ENCODE measurements at places on chromosomes 16 and 17.
A peak's percentile ranks its signal among the peaks of the same experiment; 100 is the strongest.

DNA sequence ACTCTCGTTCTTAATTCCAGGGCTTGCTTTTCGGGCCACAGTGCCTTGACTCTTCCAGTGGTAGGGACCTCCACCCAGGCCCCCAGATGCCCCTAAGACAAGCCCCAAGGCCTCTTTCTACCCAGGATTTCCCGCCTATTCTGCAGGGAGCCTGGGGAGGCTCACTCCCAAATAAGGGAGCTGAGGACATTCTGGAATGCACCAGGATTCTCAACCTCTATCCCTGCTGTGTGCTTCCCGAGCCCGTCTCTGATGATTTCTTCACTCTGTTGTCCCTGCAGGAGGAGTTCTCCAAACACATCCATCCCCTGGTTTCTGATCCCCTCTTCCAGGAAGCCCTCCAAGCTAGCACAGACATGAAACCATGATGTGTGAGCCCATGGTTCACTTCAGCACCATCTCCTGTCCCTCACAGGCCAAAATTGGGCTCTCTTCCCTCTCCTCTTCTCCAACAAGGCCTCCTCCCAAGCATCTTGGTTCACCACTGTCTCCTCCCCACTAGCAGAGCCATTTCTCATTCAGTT, 255.9 kb downstream of the KATNIP start:
- DNase-seq = no peak

DNA sequence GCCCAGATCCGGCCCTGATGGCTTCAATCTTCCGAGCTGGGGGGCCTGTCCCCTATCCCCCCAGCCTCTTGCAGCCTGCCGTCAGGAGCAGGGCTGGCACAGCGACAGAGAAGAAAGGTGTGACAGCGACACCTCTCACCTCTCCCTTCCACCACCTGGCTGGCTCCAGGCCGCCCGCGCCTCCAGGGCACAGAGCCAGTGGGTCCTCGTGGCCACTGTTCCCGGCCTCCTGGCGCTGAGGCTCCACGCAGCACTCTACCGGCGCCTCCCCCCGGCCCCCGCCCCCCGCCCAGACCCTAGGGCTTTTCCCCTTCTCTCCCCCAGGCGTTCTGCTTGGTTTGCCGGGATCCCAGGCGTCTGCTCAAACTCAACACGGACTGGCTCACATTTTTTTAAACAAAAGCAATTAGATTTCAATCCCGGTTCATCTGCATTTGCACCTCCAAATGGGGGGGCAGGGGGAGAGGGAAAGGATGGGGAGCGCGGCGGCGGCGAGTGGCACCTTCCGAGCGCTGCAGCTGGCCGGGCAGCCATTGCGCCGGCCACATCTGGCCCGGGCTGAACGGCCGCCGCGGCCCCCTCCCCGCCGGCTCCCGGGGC, 12.8 kb upstream of the CBX8 start:
- peak; percentile 51 for DNase-seq

- no peak for DNase-seq
Observed at GRCh38 chr17:77206158-77206956, 65.6 kb downstream of the SEC14L1 start.

DNA sequence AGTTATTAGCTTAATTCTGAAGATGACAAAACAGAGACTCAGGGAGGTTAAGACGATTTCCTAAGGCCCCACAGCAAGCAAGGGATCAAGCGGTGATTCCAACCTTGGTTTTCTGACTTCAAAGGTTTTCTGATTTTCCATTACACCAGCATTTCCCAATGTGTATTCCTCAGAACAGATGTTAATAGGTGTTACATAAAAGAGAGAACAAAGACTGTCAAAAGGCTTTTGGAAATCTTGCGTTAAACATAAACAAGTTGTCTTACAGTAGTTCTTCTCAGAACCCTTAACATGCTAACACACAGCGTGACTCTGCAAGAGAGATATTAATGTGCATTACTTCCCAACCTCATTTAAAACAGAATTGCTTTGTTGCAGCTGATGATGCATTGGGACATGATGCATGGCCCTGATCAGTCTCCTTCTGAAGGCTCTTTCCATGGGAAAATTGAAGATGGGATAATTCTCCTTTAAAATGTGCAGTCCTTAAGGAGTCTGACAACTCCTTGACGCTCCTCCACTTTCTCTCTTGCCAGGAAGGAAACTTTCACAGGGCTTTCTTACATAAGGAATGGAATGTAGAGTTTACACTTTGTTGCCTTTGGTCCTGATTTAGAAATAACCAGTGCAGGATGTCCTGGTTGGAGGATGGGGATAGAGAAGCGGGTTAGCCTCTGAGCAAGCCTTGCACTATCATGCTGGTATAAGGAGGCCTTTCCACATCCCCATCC, 21.5 kb upstream of the MMD start:
- no peak for DNase-seq

DNA sequence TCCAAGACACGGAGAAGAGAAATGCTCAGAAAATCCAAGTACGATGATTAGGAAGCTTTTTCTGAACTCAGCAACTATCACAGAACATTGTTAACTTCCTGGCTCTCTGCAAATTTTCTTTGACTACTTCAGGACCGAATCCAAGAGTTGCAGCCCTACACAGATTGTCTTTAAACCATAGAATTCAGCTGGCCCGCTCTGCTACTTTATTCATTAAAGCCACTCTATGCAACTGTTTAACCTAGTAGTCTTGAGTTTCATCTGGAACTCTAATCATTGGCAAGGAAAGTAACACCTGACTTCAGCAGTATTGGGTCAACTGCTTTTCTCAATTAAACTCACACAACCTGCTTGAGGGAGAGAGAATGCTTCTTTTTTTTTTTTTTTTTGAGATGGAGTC, 210.1 kb downstream of the SLC39A11 start:
- DNase-seq = no peak

- no peak for DNase-seq
Observed at GRCh38 chr17:6047966-6048365, 22.2 kb upstream of the WSCD1 start.

DNA sequence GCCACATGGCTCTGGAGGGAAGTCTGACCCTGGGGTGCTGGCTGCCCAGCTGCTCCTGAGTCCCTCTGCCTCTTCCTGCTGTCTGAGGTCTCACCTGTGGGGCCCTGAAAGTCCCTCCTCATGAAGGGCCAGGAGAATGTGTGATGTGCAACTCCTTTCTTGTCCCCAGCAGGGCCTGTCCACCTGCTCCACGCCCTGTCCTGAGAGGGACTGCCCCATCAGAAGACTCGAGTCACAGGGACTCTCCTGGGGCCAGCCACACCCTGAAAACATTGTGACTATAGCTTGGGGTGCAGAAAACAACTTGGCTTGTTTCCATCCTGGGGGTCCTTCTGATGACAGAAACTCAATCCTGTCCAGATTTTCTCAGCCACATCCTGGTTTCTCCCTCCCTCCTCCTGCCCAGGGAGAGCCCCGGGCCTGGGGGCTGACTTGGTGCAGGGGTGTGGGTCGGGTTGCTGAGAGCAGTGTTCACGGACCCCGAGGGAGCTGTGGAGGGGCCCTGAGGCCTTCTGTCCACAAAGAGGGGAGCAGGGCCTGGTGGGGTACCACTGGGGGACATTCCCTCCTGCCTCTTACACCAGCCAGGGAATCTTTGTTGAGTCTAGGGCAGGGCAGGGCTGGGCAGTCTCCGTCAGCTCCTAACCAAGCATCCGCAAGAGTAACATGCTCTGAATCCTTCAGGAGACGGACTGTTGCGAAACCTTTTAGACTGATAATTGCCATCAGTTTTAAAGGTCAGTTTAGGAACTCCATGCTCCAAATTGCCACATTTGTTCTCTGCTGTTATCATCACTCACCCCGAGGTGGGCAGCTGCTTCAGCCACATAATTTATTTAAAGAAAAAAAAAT, 45.9 kb downstream of the NT5M start:
- DNase-seq = no peak

DNA sequence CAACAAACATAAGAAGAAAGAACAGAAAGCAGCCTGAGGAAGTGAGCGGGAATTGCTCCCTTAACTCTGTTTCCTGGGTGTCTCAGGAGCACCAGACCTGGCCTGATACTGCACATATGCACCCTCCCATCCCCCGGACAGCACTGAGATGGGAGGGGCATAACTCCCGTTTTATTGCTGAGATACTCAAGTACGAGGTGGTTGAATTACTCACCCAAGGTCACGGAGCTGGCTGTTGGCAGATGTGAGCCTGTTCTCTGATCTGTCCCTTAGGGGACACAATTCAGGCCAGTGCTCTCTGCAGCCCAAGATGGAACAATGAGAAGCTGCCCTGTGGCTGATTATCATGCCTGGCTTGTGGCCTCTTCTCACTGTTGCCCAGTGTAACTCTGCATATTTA, 9.1 kb upstream of the MED9 start:
- DNase-seq = no peak

DNA sequence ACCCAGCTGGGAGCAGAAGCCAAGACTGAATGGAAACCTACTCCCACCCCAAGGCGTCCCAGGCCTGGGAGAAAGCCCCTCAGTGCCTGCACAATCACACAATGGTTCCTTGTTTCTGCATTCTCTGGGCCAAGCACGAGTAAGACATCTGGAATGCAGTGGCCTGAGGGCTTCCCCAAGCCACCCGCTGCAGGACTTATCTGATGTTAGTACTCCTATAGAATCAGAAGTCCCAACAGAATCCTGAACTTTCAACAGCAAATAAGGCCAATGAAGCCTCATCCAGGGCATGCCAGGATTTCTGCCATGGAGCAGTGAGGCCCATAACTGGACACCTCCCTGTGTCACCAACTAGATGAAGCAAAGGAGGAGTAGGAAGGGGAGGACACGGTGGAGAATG, 28.6 kb downstream of the MYO18A start:
- DNase-seq = peak; percentile 75

DNA sequence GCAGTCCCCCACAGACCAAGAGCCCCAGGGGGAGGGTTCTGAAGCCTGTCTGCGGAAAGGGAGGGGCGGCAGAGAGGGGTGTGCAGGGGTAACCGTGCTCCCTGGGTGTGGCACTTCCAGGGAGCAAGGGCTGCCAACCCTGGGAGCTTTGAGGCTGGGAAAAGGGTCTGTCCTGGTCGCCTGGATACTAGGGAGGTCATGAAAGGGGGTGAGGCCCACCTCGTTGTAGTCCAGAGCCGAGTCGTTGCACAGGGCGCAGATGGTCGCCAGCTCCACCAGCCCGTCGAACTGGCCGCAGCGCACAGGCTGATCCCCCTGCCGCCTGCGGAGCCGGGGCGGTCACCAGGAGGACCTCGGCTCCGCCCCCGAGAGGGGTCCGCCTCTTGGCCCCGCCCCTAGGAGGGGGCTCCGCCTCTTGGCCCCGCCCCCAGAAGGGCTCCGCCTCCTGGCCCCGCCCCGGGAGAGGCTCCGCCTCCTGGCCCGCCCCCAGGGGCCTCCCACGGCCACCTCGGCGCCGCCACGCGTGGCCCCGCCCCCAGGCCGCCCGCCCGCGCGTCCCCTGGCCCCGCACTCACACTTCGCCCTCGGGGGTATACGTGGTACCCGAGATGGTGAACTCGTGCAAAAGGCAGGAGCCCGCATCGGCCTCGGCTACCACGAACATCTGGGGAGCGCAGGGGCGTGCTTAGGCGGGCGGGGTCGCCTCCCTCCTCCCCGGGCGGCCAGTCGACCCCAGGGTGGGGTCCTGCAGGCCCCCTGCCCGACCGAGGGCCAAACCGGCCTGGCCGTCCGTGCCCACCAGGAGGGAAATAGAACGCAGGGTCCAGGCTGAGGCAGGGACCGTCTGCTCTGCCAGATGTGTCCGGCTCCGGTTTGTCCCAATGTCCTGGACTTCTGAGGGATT, 19.5 kb downstream of the ATP2A3 start:
- no peak for DNase-seq

DNA sequence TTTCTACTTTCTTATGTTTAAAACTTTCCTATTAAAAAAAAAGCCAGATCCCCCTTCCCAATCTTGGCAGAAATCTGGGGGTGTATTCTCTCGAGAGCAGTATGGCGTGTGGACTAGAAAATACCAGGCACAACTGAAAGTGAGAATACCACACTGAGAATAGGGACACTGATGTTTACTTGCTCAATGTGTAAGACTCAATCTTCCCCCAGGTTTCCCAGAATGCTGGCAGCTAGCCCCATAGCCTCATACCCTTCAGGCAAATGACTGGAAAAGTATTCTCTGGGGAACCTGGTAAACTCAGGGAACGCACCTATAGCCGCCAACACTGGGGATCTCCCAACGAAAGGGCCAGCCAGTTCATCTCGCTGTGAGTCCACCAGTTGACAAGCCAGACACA, 15.3 kb downstream of the ZZEF1 start:
- DNase-seq = no peak

DNA sequence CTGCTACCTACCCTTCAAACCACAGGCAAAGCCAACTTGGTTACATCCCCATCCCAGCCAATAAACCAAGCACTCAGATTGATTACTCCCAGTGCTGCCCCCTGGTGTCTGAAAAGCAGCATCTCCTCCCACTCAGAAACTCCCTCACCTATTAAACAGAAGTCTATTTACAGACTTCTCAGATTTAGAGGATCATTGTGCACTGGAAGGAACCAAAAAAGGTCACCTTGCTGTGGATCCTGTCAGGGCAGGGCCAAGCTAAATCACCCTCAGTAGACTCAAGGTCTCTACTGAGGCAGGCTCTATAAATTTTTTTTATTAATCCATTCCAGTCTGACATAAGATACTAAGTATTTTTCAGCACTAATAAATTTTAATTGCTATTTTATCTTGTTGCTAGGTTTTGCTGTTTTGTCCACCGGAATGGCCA, 17.6 kb downstream of the HIGD1B start:
- peak; percentile 87 for DNase-seq

DNA sequence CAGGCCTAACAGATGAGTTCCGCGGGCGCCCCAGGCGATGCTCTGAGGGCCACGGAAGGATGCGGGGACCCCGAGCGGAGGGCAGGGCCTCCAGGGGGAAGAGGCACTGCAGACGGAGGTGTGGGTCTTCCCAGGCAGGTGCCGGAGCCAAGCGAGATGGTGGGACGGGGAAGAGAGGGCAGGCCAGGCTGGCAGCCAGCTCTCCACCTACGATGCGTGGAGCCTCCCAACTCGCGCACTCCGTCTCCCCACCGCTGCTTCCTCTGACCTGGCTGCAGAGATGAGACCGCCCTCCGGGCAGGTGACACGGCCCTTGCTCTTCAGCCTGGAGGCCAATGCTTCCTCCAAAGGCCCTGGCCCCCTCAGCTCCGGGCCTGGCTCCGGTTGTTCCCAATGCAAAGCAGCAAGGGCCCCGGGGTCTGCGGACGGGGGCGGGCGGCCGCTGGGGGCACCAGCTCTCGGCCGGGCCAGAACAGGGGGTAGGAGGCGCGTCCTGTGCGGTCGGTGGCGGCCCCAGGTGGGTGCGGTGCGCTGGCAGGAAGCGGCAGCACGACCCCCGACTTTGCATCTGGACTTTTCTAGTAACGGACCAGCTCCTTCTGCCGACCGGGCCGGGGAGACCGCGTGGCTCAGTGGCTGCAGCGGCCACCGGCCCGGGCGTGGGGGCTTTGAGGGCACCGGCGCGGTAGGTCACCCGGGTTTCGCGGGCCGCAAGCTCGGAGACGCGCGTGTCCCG, 1.5 kb upstream of the SOX8 start:
- no peak for DNase-seq
